ENCODE measurements at places on chromosomes 6 and 20. TPM values are rescaled to one million over a fixed set of nuclear protein-coding genes. Genes with fewer than 3 reads are reported as not detected.

DNA sequence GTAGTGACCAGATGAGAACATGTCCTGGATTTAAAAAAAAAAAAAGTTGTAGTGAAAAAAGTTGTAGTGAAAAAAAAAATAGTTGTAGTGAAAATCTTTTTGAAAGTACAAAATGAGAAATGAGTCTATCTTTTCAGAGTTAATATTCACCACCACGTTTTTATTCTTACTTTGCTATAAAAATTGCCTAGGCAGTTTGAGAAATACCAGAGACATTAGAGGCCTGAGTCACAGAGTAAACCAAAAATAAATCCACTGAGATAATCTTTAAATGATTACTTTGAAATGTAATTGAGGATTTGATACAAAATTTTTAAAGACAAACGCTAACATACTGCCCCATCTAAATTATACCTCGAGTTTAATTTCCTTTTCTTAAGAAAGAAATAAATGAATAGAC lies 101.2 kb upstream of the TIAM2 start:
- DNase-seq, result no peak

DNA sequence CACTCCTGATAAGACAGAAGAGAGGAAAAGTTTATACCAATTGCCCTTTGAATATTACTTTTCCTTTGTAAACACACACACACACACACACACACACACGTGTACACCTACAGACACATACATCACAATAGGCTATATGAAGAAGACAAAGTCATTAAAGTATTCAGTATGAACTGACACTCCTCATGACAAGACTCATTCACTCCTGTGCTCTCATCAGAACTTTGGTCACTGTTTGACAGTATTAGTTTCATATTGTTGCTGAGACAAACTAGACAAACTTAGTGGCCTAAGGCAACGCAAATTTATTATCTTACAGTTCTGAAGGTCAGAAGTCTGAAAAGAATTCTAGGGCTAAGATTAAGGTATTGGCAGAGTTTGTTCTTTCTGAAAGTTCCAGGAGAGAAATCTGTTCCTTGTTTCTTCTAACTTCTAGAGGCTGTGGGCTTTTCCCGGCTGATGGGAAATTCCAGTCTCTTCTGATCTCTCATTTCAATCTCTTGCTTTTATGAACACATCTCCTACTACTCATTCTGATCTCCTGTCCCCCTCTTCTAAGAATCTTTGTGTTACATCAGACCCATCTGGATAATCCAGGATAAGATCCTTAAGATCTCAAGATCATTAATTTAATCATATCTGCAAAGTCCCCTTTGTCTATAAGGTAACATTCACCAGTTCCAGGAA lies 171.3 kb downstream of the HACE1 start:
- DNase-seq, result no peak

- DNase-seq, result no peak
These were observed 92.0 kb downstream of the LY86 start for GRCh38 chr6:6680526-6680925.

- DNase-seq, result no peak
These were observed 729 bp downstream of the ATG5 start for GRCh38 chr6:106324726-106325335.

DNA sequence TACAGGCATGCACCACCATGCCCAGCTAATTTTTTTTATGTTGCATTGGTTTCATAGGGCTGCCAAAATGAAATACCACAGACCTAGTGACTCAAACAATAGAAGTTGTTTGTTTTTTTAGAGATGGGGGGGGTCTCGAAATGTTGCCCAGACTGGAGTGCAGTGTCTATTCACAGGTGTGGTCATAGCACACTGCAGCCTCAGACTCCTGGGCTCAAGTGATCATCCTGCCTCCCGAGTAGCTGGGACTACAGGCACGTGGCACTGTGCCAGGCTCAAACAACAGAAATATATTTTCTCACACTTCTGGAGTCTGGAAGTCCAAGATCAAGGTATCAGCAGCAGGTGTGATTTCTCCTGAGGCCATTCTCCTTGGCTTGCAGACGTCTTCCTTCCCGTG lies 6.6 kb upstream of the SLC16A10 start:
- DNase-seq, result no peak

DNA sequence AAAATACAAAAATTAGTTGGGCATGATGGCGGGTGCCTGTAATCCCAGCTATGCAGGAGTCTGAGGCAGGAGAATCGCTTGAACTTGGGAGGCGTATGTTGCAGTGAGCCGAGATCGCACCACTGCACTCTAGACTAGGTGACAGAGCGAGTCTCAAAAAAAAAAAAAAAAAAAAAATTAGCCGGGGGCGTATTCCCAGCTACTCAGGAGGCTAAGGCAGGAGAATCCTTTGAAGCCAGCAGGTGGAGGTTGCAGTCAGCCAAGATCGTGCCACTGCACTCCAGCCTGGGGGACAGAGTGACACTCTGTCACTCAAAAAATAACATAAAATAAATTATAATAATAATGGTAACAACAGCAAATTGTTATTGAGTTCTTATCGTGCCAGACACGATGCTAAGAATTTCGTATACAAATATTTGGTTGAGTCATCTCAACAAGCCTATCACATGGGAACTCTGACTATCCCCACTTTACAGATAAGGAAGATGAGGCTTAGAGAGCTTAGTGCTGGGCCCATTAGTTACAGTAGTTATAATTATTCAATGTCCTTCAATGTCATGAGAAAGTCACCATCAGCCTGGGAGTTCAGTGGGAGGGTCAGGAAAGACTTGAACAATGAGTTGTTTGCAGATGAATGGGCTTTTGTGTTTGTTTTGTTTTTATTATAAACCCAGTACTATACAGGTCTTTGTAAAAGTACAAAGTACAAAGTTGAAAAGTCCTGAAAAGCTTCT lies 19.4 kb downstream of the C6orf15 start:
- no peak for DNase-seq

- no peak for DNase-seq
These were observed 731.4 kb upstream of the CITED2 start for GRCh38 chr6:140105857-140106256.

- peak; percentile 64 for DNase-seq
These were observed at the start of gene CRYBG1 for GRCh38 chr6:106360410-106360988. TSS of gene CRYBG1 (plus strand) at chr6:106360717. CDS start at chr6:106360909, 192 bp downstream.

The GSTA3 gene
- not detected for total RNA-seq

DNA sequence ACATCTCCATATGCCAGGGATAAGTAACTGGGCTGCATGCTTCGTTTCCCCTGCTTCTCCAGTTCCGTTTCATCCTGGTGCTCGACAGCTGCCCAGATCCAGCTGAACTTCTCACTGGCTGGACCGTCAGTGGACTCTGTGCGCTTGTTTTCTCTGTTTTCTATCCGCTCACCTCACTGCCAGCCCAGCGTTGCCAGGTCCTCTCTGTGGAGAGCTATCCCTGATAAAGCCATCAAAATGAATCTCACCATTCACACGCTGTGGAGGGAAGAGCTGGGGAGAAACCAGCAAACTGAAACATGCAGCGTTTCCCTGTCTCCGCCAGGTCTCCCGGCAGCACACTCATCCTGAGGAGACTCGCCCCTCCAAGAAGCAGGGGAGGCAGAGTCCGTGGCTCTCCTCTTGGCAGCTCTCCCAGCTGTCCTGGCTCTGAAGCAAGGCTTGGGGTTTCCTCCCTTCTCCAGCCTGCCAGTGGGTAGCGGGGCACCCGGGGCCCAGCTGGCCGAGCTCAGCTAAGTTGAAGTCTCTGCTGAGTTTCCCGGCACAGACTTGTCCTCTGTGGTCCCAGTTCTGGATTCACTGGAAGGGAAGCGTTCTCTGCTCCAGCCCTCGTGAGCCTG lies 160.9 kb downstream of the DTNBP1 start:
- DNase-seq, result no peak

DNA sequence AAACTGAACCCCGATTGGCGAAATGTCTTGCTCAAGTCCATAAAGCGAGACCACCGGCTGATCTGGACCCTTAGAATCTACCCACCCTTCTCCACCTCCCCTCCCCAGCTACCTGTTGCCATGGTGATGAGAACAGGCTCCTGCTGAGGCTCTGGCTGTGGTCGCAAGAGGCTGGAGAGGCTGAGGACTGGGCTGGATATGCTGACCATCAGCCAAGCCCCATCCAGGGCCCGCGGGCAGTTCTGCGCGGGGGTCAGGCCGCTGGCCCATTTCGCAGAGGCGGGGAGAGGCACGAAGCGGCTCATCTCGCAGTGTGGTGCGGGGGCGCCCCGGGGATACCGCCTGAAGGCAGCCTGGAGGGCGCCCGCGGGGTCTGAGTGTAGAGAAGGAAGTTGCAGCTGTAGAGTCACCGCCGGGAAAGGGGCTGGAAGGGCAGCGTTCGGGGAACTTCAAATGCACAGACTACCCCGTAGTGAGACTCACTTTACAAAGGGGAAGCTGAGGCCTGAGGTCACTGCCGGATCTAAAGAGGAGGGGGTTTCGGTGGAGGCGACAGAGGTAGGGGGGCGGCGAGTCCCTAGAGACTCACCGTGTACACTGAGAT lies 671 bp downstream of the TAPBP start:
- peak; percentile 79 for DNase-seq

- no peak for DNase-seq
These were observed 2.0 kb downstream of the NKAIN4 start for GRCh38 chr20:63252284-63252711.

GRCh38 chr6:46491201-46491627 lies at the start of gene RCAN2:
TSS of gene RCAN2 (minus strand) at chr6:46491449.
- peak; percentile 70 for DNase-seq

GRCh38 chr6:38649744-38650143 lies 10.0 kb upstream of the BTBD9 start:
- no peak for DNase-seq

DNA sequence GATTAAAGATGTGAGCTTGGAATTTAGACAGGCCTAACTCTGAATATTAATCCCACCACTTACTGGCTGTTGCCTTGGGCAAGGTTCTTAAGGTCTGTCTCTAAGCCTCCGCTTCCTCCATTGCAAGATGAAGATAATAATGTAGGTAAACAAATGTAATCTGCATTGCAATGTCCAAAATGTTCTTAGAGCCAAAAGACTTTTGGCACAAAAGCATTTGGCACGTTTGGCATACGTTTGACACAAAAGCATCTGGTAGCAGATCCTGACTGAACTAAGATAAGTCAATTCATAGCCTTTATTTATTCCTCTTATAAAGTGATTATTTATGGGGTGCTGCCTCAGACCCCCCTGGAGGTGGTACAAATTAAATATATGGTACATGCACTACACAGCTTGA lies 229.9 kb upstream of the STXBP5 start:
- no peak for DNase-seq

DNA sequence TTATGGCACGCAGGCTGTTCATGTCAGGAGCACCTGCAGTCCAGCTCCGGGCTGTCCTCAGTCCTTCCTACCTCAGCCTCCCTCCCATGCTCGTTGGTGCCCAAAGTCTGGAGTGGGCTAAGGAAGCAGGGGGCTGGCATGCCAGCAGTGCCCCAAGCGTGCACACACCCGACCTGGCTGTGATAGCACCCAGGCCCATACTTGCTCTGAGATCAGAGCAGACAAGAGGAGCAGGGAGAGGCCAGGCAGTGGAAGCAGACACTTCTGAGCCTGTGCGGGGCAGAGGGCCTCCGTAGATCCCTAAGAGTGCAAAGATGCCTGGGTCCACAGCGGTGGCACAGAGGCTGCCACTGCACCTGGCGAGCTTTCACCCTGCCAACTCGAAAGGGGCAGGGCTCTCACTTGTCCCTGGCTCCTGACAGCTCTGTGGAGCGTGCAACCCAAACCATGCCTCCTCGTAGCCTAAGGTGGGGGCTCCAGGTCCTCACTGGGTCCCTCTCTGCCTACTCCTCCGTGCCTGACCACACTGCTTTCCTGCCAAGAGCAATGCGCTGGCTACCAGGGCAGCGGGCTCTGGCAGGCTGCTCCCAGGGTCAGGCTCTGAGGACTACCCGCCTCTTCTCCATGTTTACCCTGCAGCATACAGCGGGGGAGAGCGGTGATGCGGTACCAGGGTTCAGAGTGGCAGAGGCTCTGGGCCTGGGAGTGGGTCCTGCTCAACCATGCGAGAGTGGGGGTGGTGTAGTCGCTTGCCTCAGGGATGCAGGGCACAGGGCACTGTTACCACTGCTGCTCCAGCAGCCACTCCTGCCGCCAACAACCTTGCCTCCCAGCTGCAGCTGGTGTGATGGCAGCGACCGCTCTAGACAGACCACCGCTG lies 59.5 kb downstream of the MANEA start:
- no peak for DNase-seq

DNA sequence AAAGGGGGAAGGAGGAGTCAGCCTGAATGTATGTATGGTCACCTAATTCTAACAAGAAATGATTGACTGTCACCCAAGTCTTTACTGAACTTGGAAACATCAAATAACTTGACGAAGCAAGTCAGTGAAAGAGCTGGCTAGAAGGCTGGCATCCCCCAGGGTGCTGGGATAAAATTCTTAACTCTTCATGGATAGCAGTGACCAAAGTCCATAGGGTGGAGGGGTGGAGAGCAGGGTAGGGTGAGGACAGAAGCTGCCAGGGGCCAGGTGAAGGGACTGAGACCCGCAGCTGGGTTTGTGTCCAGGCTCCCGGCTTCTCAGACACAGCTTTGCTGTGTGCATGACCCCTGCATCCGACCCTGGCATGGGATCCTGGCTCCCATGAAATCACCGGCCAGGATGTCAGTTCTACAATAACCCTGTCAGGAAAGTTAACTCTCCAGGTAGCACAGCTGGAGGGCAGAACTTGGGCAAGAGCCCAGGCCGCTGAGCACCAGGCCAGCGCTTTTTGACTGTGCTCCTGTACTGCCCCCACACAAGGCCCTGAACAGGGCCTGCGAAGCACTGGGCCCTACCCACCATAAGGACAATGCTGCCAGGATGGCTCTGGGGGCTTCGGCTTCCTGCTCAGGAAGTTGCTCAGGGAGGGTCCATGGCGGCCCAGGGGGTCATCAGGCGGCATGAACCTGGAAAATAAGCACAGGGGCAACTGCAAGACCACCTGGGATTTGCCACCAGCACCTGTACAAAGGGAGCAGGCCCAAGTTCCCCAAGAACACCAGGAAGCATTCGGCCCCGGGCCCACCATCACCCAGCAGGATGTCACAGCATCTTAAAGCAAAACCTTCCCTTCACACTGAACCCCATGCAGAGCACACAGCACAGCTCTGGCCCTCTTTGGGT lies 32.5 kb downstream of the ZC3H12D start:
- DNase-seq, result no peak

The GPLD1 gene
- 4.9 TPM for total RNA-seq

The EYS gene
- 0.31 TPM for total RNA-seq

DNA sequence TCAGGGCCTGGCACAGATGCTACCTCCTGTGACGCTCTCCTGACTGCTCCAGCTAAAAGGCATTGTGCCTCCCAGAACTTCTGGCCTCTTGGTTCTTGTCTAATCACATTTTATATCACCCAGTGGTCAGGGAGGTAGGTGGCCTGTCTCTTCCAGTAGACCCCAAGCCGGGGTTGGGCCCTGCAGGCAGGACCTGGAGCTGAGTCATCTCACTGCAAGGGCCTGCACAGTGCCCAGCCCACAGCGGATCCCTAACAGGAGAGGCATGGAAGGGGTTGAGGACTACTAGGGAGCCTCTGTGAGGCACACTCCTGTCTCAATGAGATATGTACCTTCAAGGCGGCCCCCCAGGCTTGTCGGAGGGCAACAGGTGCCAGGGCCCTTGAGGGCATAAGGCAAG lies 6.4 kb downstream of the LEMD2 start:
- DNase-seq, result no peak
